ENCODE measurements at places on chromosomes 5 and 9.

- DNase-seq, result no peak
Measured at GRCh38 chr9:99400184-99400731, 178.2 kb downstream of the SEC61B start.

- DNase-seq, result no peak
Measured at GRCh38 chr5:72815580-72816283, 729 bp upstream of the TNPO1 start.

GRCh38 chr9:116990592-116990991 is 303.5 kb downstream of the TRIM32 start:
- DNase-seq, result no peak

DNA sequence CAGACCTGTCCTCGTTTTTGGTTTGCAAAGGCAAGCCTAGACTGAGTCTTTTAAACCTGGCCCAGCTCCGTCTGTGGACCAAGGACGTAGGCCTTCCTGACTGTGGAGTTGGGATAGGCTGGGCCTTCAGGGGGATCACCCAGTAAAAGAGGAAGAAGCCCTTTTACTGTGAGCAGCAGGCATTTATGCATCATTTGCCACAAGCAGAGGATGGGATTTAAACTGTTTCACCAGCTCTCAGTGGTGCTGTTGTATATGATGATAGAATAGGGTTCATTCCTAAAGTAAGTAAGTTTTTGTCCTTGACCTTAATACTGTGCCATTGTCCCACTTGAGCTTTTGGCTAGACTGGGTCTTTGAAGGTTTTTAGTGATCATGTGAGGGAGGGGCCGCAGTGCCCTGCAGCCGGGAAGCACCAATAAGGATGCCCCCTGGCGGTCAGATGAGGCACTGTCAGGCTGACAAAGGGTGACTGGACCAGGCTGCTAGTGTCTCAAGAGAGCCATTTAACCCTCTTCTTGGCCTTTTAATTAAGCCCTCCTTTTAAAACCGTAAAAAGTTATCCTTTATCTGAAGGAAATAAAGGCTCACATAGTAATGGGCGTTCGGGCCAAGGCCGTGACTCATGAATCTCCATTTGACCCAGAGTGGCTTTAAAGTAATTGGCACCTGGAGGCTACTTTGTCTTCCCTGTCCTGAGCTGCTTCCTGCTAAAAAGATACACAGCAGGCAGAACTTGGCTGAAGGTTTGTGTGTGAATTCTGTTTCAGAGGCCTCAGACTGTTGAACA is 74.0 kb downstream of the UBAP1 start:
- DNase-seq, result peak; percentile 25

- no peak for DNase-seq
Measured at GRCh38 chr9:82332018-82332773, 343.6 kb downstream of the SPATA31D1 start.

- DNase-seq, result no peak
Measured at GRCh38 chr9:88645172-88645878, 110.3 kb downstream of the NXNL2 start.

DNA sequence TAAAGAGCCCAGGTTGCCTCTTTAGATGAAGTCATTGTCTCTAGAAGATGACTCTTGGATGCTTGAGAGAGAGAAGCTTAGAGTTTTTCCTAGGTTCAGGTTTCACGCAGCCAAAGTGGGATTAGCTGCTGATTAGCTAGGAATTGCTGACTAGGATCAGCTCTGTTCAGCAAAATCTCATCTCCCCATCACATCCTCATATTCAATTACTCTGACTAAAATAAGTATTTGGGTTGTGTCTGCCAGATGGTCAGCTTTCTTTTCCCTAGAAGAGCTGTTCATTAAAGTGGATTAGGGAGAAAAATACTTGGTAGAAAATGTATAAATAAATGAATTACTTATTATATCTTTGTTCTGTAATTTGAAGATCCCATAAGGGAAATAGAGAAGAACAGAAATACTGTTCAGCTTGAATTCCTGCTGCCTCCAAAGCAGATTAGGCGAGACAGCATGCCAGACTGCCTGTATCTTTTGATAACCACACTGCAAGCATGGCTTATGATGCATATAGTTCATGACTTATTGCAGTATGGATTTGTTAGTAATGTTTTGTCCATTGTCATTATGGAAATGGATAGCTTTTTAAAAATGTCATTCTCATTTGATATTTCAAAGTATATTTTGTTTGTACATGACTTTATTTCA is 184.8 kb upstream of the CD180 start:
- no peak for DNase-seq

DNA sequence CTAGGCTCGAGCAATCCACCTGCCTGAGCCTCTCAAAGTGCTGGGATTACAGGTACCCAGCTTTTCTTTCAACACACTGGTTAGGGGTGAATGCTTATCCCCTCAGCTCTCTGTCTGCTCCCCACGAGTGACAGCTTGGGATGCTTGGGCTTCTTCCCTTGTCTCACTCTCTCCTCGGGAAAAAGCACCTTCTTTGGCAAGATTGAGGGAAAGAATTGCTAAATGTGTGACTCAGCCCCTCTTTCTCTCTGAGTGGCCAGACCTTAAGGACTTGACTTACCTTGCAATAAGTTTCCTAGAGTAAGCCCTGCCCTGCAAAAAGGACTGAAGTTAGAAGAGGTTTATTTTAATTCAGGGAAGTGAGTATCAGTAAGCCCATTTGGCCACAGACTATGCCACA is 68.1 kb upstream of the ERBIN start:
- no peak for DNase-seq

DNA sequence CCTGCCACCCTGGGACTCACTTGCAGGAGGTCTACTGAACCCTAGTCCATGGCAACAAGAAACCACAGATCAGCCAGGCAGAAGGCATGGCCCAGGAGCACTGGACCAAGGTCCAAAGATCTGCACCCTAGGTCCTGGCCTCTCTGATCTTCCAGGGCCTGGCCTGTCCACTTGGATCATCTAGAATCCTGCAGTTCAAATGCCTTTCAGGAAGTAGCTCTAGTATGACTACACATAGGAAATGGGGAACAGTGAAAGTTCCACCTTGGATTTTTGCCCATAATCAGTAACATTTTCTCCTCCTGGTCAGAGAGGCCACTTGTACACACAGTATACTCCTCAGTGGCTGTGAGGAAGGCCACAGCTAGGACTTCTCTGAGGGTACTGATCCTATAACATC is 11.5 kb downstream of the ANXA6 start:
- DNase-seq, result no peak

GRCh38 chr9:36499174-36499890 is 73.4 kb upstream of the MELK start:
- DNase-seq, result no peak

DNA sequence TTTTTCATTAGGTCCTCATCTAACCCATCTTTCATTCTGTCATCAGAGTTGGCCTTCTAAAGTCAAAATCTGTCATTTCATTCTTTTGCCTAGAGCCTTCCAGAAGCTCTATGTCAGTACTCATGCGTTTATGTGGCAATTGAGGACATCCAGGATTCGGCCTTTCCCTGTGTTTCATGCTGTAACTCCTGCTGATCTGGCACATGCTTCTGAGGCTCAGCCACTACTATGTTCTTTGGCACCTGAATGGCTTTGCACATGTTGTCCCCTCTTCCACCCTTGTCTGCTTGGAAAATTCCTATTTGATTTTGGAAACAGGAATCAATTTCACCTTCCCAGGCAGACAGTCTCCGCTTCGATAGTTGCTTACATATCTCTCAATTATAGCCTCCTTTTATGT is 84.9 kb downstream of the GDNF start:
- DNase-seq, result no peak

GRCh38 chr5:97405941-97406340 is 222.9 kb upstream of the RIOK2 start:
- no peak for DNase-seq

DNA sequence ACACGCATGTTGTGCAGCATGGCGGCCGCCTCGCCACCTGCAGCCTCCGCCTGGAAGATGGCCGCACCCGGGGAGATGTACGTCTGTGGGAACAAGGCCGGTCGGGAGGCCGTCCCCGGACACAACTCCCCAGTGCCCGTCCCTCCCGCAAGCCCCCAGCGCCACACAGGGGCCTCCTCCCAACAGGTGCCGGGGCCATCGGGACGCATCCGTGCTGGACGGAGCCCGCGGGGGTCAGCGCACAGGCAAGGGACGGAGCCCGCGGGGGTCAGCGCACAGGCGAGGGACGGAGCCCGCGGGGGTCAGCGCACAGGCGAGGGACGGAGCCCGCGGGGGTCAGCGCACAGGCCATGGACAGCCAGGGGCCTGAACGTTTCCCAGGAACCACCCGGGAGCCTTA is 26.5 kb downstream of the SLC12A7 start:
- no peak for DNase-seq

All from activated CD8-positive, alpha-beta memory T cell treated with anti-CD3 and anti-CD28 coated beads for 1 hour (primary cell).